ENCODE measurements at places on chromosomes 16 and 17.

GRCh38 chr17:71535321-71535720 lies 585.5 kb upstream of the SOX9 start:
- no peak for DNase-seq

GRCh38 chr16:10314811-10315210 lies 71.0 kb upstream of the ATF7IP2 start:
- no peak for DNase-seq

DNA sequence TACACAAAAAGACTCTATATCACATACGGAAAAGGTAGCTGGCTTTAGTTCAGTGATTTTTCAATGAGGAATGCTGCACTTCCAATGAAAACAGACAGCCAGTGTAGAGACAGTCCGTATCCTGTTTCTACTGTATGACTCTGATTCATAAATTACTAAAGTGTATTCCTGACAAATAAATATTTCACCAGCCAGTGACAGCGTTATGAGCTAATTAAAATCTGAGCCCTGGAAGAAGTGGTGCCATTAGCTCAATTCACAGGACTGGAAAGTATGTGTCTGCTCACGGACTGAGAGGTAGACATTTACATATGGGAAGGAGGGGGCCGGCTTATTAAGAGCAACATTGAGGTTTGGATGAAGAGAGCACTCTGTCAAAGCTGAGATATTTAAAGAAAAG lies 207.9 kb upstream of the RBFOX1 start:
- no peak for DNase-seq

DNA sequence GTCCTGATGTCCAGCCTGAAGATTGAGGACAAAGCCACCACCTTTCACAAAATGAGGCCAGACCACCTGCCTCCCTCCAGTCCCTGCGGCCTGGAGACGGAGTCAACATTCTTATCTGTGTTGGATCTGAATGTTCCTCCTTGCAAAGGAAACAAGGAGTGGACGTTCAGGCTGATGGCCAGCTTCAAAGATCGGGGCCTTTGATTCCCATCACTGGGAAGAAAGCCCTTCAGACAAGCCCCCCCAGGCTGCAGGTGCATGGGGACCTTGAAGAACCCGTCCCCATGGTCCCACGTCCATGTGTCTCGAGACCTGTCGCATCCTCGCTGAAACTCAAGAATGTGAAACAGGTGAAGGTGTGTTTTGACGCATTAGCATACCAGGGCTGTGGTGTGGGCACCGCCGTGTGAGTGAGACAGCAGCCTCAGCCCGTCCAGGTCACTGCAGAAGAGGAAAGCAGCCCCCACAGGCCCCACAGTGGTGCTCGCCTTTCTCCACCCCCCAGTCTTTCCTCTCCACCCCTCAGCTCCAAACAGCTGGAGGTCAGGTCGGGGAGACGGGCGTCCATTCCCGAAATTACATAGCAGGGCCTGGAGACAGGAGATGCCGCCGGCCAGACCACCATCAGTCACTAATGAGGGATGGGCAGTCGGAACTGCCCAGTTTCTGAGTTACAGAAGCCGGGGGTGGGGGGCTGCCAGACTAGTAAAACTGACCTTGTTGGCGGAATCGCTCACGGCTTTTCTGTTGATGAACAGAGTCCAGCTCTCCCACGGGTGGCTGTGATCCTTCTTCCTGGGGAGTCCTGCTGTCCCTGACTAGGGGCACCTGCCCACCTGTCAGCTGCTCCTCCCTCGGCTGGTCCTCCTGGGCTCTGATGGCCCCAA lies 877 bp upstream of the CSNK1D start:
- DNase-seq, result no peak

DNA sequence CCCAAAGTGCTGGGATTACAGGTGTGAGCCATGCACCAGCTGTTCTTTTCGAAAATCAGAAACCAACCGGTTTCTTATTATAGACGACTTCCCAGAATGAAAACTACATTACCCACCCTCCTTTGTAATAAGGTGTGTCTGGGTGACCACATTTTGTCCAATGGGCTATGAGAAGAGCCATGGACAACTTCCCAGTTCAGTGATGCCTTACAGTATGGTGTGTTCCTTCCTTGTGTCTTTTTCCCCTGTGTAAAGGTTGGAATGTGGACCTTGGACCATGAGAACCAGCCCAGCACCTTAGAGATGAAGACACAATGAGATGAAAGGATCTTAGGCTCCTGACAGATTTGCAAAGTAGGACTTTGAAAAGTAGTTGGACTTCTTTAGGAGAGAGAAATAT lies 85.0 kb upstream of the ATF7IP2 start:
- DNase-seq, result no peak

GRCh38 chr17:1271441-1271840 lies 1.2 kb downstream of the BHLHA9 start:
- DNase-seq, result no peak

GRCh38 chr17:55746466-55746865 lies 4.4 kb upstream of the PCTP start:
- no peak for DNase-seq

DNA sequence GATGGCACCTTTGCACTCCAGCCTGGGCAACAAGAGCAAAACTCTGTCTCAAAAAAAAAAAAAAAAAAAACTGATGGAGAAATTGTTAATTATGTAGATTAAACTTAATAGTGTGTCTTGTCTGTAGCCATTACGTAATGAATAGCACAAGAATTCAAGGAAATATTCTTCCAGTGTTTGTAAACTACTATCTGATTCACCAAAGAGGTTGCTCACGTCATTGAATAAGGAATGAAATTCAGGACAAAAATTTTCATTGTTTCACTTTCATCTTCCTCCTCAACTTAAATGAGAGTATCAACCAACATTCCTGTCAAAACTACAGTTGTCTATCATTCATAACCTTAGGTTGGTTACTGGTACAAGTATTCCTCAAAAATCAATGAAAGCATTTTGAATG lies 30.7 kb upstream of the MYO18A start:
- no peak for DNase-seq

DNA sequence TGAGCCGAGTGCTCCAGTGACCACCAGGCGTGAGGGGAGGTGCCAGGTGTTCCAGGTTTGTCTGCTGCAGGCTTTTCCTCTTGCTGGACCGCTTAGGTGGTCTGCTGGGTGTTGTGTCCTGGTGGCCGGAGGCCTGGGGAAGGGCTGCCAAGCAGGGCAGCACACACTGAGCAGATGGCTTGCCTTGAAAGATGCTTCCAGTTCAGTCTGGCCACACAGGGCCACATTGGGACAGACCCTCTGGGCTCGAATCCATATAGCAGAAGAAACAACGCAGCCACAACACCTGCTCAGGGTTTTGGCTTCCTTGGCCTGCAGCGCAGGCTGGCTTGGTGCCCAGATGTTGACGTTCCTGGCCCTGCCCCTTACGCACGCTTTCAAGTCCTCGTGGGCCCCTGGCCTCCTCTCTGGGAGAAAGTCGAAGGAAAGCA lies 24.8 kb downstream of the GINS2 start:
- DNase-seq, result no peak

GRCh38 chr17:61454381-61455323 lies 2.4 kb downstream of the TBX4 start:
- DNase-seq, result no peak

GRCh38 chr16:31351942-31352325 lies 3.0 kb upstream of the ITGAX start:
- DNase-seq, result no peak

DNA sequence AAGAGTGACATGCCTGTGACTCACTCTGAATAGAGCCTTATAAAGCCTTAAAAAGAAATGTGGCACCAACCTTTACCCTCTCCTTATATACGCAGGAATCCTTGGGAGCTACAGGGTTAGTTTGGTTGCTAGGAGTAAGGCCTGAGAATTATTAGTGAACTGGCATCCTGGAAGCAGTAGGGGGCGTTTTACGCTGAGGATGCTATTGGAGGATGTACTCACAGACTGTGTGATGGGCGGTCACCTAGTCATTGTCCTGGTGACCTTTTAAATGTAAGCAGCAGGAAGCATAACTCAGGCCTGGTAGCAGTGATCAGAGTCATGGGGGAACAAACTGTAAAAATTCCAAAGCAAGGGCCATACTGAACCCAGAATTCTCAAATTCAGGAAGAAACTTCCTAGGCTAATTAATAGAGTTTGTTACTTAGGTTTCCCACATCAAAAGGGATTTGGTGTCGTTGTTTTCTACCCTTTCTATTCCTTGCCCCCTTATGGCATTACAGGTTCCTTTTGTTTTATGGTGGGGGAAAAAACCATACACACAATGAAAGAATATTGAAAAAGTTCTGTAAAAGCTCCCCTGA lies 153.8 kb downstream of the SNX11 start:
- DNase-seq, result no peak

- DNase-seq, result no peak
These were observed 45.9 kb downstream of the SREBF1 start for GRCh38 chr17:17790637-17791464.

DNA sequence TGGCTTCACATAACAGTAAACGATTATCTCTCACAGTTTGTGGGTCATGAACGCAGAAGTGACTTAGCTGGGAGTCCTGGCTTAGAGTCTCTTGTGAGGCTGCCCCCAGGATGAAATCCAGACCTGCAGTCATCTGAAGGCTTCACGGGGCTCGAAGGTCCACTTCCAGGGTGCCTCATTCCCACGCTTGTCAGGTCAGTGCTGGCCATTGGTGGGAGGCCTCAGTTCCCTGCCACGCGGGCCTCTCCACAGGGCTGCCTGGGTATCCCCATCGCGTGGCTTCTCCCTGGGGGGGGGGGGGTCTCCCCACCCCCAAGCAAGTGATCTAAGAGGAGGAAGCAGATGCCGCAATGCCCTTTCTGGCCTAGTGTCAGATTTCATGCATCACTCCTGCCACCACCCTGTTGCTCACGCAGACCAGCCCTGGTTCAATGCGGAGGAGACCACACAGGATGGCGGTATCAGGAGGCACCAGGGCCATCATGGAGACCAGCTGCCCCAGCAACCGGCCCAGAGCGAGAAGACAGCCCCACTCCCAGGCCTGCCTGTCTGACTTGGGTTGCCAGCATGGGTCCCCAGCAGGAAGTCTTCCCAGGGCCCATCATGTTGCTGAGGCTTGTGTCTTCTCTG lies 77.3 kb upstream of the CDH5 start:
- no peak for DNase-seq

DNA sequence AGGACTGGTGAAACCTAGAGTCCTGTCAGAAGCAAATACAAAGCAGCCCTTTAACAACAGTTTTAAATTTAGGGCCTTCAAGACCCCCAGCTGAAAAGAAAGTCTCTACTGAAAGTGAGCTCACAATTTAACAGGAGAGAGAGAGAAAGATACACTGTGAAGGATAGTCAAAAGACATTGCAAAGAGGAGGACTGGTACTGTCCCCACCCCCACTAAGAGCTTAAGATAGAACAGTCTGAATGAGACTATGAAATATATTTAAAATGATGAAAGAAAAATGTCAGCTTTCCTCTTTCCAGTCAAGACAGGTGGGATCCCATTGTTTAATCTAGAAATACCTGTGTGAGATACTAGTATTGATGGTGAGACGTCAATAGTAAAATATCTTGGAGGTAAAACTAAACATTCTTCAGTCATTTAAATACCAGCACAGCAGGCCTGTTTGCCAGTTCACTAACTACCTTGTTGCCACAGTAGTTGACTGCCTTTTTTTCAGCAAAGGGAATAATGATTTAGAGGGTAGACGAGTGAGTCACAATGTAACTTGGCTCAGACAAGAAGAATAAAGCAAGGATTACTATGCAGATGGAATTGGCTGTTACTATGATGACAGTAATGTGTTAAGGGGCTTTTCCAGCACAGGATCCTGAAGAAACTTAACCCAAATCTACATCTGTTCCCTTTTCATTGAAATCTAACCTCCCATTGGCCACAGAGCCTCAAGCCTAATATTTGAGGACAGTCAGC lies 47.2 kb upstream of the RASL10B start:
- DNase-seq, result no peak

- DNase-seq, result no peak
These were observed 434.2 kb downstream of the SOX9 start for GRCh38 chr17:72555052-72555451.

DNA sequence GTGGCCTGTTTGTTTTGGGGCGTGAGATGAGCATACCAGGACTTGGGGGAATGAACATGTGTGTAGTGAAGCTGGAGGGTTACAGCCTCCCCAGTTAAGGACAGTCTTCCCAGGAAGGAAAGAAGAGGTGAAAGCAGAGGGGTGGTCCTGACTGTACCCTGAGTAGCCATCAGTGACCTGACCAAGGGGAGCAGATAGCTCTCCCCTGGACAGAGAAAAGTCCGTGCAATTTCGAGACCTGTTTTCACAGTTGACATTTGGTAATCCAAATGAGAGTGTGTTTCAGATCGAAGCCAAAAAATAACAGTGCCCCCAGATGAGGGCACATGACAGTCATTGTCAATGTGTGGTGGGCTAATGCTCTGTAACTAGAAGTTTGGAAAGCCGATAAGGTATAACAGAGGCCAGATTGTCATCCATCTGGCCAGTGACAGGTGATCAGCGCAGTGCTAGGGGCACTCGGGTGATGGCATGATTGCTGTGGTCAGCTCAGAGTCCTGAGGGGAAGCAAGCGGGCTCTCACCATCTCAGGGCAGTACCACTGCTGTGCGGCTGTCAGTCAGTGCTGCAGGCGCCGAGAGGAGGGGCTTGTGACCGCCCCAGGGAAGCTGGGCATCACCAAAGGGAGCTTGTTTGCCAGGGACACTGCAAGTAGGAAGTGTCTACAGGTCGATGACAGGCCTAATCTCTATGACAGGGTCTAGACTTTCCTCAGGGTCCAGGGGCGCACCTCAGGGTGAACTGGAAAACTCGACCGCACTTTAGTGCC lies 1.1 kb upstream of the NME2 start:
- no peak for DNase-seq

DNA sequence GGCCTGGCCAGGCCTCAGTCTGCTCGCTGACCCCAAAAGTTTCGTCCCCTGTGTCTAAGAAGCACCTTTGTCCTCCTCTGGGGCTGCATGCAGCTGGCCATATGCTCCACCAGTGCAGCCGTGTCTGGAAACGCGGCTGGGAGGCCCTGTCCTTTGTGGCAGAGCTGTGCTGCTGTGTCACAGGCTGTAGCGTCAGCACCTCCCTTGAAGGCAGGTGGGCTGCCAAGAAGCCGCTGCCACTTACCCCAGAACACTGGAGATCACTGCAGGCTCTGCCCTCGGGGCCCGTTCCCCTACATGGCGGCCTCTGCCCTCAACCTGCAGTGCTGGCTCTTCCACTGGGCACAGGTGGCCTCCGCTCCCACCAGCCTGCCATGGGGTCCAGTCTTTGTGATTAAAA lies 15.7 kb upstream of the MC1R start:
- DNase-seq, result no peak

GRCh38 chr16:74079232-74079586 lies 217.4 kb upstream of the PSMD7 start:
- DNase-seq, result no peak

DNA sequence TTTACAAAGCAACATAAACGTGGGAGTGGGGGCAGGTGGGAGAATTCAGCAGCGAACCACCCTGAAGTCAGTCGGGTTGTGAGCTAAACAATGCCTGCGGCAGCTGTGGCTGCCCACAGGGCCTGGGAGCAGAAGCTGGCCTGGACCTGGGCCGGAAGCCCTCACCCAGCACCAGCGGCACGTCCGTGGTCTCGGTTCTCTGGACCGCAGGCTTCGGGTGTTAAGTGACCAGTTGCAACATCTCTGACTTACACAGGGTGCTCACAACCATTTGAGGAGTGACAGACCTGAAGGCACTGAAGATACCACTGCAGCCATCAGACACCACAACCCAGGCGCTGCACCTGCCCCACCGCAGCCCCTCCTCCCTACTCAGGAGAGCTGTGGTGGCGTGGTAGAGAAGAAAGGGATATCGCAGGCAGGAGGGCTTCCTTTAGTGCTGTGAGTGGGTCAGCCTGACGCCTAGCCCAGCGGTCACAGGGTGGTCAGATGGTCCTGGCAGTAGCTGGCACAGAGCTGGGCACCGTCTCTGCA lies 33.8 kb downstream of the CBFA2T3 start:
- DNase-seq, result no peak

- no peak for DNase-seq
These were observed 18.5 kb downstream of the DNAI2 start for GRCh38 chr17:74292495-74292894.

GRCh38 chr17:72569148-72569946 lies 448.5 kb downstream of the SOX9 start:
- no peak for DNase-seq

Measured in stimulated activated CD4-positive, alpha-beta T cell treated with anti-CD3 and anti-CD28 coated beads, Interleukin-1b, Interleukin-23, amount 100 ng/mL, for 4 hours (primary cell).